ENCODE measurements at places on chromosomes 6 and 20. TPM values are rescaled to one million over a fixed set of nuclear protein-coding genes. Genes with fewer than 3 reads are reported as not detected.
A peak's percentile ranks its signal among the peaks of the same experiment; 100 is the strongest.

The MAD2L1BP gene
- 18.5 TPM for total RNA-seq

The BPIFB2 gene
- not detected for total RNA-seq

The MMP24 gene
- total RNA-seq, result 13.0 TPM

The CCN6 gene
- not detected for total RNA-seq

The HLA-DPA1 gene
- total RNA-seq, result 491 TPM

DNA sequence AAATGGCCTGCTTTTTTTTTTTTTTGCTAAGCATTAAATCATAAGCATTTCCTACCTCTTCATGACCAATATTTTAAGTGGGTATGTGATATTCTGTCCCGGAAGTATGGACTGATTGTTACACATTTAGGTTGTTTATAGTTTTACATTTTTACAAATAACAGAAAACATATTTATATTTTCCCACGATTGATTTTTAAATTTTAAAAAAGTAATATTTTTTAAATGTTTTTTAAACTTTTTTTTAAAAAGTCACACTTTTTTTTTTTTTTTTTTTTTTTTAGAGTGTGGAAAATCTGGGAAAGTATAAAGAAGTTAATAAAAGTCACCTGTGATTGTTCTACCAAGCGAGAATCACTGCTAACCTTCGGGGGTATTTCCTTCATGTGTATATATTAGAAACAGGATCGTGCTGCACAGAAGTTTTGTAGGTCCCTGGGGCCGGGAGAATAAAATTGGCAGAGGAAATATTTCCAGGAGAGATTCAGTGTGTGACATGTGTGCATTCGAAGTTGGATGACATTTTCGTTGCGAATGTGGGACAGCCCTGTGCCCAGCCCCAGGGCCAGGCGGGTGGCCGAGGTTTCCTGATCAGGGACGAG, 173.1 kb downstream of the CDC5L start:
- no peaks in the 10 kb centered on the region for H3K4me1 ChIP-seq
- DNase-seq, result no peak

DNA sequence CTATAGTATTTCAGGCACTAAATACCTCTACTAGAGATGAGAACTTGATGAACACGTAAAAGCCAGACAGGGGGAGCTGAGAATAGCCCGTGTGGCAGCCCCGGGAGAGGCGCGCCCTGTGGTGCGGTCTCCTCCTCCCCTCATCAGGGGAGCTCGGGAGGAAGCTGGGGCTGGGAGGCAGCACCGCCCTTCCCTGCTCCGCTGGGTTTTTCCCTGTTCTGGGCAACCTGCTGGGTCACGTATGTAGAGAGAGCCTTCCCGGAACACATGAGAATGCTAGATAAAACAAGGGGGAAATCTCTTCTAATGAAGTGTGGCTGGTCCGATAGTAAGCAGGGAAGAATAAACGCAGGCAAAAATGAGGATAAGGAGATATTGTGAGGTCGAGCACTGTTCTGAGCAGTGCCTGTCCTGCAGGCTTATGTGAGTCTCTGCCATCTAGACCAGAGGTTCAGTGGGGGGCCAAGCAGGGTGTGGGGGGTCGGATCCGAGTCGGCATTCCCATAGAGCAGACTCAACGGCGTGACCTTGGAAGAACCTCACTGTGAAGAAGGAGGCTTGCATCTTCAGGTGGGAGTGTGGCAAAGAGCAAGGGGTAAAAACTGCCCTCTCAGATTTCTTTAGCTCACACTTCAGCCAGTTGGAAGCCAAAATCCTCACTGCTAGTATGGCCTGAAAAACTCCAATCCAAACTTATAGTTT, 13.4 kb upstream of the RPS6KA2 start:
- H3K36me3 ChIP-seq, result no peaks in the 10 kb centered on the region
- peak overlapping the region; percentile 42 for H3K27ac ChIP-seq
- H3K27me3 ChIP-seq, result no peaks in the 10 kb centered on the region
- H3K4me1 ChIP-seq, result peaks cover 17% of the 10 kb centered on the region
- peak overlapping the region; percentile 11 for H3K4me3 ChIP-seq
- DNase-seq, result peak; percentile 77

DNA sequence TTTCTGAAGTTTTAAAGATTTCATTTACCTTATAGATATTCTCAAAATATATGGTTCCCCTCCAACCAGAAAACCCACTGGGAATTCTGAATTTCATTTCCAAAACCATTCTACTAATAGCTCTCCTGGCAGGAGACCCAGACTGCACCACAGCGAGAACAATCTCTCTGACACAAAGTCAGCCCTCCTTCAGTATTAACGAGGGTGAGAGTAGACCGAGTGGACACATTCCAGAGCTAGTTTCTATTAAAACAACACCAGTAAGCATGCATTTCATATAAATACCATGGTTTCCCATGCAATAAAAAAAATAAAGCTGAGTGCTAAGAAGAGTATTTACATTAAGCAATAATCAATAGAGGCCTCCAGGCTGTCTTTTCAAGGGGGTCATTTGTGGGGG, 899.6 kb upstream of the SLC35B3 start:
- DNase-seq, result no peak
- no peaks in the 10 kb centered on the region for H3K4me1 ChIP-seq
- no peak overlapping the region for H3K27ac ChIP-seq
- H3K36me3 ChIP-seq, result no peaks in the 10 kb centered on the region
- H3K27me3 ChIP-seq, result no peaks in the 10 kb centered on the region
- H3K4me3 ChIP-seq, result no peak overlapping the region

DNA sequence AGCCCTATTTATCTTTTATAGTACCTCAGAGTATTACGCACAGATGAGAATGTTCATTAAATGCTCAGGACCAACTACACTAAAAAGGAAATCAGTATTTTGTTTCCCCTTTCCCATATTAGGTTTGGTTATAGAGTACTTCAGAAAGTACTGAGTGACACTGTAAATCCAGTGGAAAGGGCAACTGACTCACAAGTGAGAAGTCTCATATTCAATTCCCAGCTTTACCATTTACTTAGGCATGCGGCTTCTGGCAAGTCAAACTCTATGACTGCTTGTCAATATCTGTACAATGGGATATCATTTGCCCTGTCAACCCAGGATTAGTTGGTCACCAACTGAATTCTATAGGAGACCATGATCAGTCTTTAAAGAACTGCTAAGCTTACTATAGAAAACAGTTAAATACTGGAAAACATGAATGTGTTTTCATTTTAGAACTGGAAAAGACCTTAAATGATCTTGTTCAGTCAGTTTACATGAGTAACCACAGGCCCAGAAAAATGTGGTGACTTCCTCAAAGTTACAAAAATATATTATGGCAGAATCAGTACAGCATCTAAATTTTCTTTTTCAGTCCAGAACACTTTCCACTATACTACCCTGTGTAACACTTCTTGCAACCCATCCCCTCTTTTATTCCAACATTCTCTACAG, 3.6 kb downstream of the MAP3K7 start:
- peaks cover 29% of the 10 kb centered on the region for H3K4me1 ChIP-seq
- no peak for DNase-seq
- H3K4me3 ChIP-seq, result no peak overlapping the region
- H3K27ac ChIP-seq, result no peak overlapping the region
- no peaks in the 10 kb centered on the region for H3K27me3 ChIP-seq

DNA sequence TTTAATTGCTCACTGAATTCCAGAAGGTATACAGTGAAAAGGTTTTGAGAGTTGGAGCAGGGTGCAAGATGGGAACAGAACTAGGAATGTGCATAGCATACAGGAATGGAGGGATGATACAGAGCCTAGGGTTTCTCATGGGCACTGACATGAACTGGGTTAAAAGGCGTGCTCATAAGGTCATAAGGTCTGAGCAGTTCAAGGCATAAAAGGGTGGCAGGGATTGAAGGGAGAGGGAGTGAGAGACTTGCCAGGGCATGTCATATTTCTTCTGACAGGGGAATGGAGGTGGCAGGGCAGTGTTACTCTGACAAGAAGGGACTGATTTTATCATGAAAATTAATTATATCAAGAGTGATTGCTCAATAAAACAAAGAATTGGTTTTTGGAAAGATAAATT, 4.7 kb downstream of the MLIP start:
- no peak overlapping the region for H3K27ac ChIP-seq
- H3K4me3 ChIP-seq, result no peak overlapping the region
- no peaks in the 10 kb centered on the region for H3K4me1 ChIP-seq
- H3K36me3 ChIP-seq, result no peaks in the 10 kb centered on the region

- H3K4me3 ChIP-seq, result no peak overlapping the region
- H3K4me1 ChIP-seq, result no peaks in the 10 kb centered on the region
- DNase-seq, result no peak
- no peak overlapping the region for H3K27ac ChIP-seq
- H3K36me3 ChIP-seq, result no peaks in the 10 kb centered on the region
Observed at GRCh38 chr6:128063850-128064539, 163.1 kb upstream of the THEMIS start.

DNA sequence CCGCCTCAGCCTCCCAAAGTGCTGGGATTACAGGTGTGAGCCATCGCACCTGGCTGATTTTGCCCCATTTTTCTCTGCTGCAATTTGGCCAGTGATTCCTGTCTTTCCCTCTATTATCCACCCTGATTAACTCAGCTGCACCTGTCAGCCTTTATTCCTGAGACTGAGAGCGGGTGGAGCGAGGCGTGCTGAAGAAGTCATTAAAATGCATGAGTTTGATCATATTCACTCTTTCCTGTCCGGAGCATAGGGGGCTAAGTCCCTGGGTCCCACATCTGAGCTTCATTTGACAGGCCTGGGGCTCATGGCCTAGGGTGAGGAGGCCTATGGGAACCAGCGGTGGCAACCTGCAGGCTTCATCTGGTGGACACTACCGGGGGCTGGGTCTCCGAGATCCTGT, 25.7 kb upstream of the CTNNBL1 start:
- no peak for DNase-seq
- no peaks in the 10 kb centered on the region for H3K36me3 ChIP-seq
- no peak overlapping the region for H3K4me3 ChIP-seq
- H3K27ac ChIP-seq, result no peak overlapping the region

DNA sequence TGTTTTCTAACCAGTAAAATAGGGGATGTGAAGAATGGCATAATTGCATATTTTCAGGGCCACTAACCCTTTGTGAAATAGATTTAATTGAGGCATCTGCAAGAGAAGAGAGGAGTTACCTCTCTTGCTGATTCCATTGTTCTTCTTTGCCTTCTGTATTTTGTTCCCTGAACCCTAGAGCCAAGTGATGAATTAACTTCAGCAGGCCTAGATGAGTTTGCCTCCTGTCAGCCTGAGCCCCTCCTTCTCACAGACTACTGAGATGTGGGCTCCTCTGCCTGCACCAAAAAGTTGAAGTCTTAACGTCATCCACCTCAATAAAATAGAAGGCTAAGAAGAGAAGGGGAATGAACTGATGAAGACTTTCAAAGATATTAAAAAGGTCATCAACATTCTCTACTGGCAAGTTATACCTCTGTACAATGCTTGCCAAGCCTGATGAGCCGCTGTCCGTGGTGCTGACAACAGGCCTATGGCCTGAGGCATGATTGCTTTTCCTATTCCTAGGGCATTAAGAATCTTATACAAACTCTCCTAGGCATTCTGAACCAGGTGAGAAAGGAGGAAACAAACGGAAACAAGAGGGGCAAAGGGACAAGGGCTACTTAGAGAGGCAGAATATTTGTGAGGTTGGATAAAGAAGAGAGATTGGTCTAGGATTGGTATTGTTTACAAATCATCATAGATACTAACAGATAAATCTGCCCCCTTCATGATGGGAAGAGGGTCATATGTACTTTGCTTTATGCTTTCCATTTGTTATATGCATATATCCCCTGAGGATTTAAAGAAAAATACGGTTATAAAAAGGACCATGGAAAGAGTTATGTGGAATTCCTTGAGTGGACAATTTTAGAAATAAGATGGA, 46.8 kb downstream of the CD24 start:
- no peaks in the 10 kb centered on the region for H3K4me1 ChIP-seq
- no peak overlapping the region for H3K27ac ChIP-seq
- H3K4me3 ChIP-seq, result no peak overlapping the region
- H3K27me3 ChIP-seq, result no peaks in the 10 kb centered on the region
- no peaks in the 10 kb centered on the region for H3K36me3 ChIP-seq

GRCh38 chr6:122799916-122800686, 11.0 kb downstream of the SMPDL3A start:
- no peak for DNase-seq
- no peak overlapping the region for H3K4me3 ChIP-seq
- H3K27ac ChIP-seq, result no peak overlapping the region
- H3K27me3 ChIP-seq, result no peaks in the 10 kb centered on the region
- no peaks in the 10 kb centered on the region for H3K4me1 ChIP-seq

- no peak overlapping the region for H3K27ac ChIP-seq
- H3K27me3 ChIP-seq, result no peaks in the 10 kb centered on the region
- H3K36me3 ChIP-seq, result no peaks in the 10 kb centered on the region
- H3K4me3 ChIP-seq, result no peak overlapping the region
Observed at GRCh38 chr6:149248693-149249369, 68.7 kb upstream of the TAB2 start.

DNA sequence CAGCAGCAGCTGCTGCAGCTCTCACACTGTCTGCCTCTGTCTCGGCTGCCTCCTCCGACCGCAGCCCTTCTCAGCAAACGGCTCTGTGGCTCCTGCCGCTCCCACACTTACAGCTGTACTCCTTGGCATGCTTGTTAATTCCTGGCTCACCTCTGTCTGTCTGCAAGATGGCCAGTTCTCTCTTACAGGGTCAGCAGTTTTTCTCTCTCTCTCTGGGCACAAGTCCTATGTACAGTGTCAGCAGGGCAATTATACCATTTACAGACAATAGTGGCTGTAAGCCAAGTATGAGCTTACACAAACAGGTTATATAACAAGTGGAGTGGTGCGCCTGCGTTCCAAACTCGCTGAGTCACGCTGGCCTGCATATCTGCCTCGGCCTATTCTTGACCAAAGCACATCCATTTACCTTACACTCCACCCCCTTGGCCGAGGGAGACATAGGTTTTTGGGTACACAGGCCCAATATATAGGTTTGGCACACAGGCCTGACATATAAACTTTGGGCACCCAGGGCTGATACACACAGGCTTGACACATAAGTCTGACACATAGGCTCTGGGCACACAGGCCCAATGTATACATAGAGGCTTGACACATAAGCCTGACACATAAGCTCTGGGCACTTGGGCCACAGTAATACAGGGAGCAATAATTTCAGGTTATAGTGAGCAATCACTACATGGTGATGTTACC, 4.4 kb downstream of the ZKSCAN3 start:
- peak; percentile 78 for DNase-seq
- no peaks in the 10 kb centered on the region for H3K36me3 ChIP-seq
- peak overlapping the region; percentile 88 for H3K27ac ChIP-seq
- H3K4me3 ChIP-seq, result peak overlapping the region; percentile 23
- H3K27me3 ChIP-seq, result no peaks in the 10 kb centered on the region

DNA sequence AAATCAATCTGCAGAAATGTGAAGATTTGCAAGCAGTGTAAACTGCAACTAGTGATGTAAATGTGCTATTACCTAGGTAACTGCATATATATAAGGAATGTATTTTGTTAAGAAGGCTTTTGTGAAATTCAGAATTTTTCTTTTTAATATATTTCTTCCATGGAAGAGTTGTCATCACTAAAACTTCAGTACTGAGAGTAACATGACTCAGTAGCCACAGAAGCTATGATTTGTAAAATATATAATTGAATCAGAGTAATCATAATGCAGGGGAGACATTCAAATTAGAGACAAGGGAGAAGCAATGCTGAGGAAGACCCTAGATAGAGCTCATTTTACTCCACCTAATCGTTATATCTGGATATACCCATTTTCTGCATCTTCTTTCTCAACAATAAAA, 141.7 kb downstream of the ADGRG6 start:
- no peak overlapping the region for H3K4me3 ChIP-seq
- no peaks in the 10 kb centered on the region for H3K4me1 ChIP-seq
- DNase-seq, result no peak
- no peaks in the 10 kb centered on the region for H3K27me3 ChIP-seq
- no peaks in the 10 kb centered on the region for H3K36me3 ChIP-seq

- H3K4me1 ChIP-seq, result no peaks in the 10 kb centered on the region
- H3K36me3 ChIP-seq, result no peaks in the 10 kb centered on the region
- no peak overlapping the region for H3K4me3 ChIP-seq
- DNase-seq, result no peak
Observed at GRCh38 chr6:121330516-121330915, 3.8 kb downstream of the TBC1D32 start.
